CD4-positive, alpha-beta T cell treated with Interleukin-15 for 1 hour (primary cell): ENCODE measurements at places on chromosomes 16 and 17.
A peak's percentile ranks its signal among the peaks of the same experiment; 100 is the strongest.

DNA sequence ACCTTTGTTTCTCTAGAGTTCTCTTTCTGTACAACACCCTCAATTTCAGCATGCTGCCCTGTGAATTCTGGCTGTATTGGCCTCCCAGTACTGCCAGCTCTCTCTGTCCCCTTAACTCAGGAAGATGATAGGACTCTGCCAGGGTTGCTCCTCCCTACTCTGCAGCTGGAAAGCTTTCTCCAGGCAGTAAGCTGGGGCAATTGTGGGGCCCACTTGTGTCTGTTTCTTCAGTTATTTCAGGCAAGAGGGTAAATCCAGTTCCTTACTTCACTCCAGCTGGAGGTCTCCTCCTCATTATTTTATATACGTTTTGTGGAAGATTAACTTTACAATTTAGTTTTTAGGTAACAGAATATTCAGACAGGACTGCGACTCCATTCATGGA lies 9.9 kb downstream of the C17orf100 start:
- no peak for DNase-seq

DNA sequence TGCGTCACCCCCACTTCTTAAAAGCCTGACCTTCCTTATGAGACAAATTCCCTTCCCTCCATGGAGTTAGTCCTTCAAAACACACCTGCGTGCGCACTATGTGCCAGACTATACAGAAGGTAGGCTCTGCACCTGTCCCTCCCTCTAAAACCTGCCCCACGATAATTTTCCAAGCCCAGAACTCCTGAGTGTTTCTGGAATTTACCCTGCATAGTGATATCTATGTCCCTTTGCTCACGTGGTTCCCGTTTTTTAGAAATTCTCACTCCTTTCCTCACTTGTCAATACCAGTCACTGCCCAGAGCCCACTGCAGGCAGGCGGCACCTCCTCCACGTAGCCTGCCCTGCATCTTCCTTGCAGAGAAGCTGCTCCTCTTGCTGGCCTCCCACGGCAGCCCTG lies 82.2 kb downstream of the SLC6A2 start:
- no peak for DNase-seq

GRCh38 chr16:47486856-47487255 lies 25.7 kb downstream of the PHKB start:
- no peak for DNase-seq

DNA sequence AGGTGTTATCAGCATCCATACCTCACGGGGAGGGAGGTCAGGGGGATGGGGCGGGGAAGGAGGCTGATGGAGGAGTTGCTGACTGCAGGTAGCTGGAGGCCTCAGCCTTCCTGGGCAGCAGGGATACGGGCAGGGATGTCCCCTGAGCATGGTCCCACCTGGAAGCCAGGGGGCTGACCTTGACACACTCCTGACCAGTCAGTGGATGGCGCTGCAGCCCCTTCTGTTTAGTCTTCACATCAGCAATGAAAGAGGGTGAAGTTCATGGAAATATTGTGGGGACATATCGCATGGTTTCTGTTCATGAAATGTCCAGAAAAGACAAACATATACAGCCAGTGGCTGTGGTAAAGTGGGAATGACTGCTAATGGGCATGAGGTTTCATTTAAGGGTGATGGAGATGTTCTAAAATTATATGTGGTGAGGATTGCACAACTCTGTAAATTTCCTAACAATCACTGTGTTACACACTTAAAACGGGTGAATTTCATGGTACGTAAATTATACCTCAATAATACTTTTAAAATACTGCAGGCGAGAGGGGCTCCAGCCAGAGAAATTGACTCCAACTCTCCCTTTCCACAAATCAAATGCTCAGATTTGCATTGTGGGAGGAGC lies 489.6 kb downstream of the CDH13 start:
- DNase-seq, result no peak

DNA sequence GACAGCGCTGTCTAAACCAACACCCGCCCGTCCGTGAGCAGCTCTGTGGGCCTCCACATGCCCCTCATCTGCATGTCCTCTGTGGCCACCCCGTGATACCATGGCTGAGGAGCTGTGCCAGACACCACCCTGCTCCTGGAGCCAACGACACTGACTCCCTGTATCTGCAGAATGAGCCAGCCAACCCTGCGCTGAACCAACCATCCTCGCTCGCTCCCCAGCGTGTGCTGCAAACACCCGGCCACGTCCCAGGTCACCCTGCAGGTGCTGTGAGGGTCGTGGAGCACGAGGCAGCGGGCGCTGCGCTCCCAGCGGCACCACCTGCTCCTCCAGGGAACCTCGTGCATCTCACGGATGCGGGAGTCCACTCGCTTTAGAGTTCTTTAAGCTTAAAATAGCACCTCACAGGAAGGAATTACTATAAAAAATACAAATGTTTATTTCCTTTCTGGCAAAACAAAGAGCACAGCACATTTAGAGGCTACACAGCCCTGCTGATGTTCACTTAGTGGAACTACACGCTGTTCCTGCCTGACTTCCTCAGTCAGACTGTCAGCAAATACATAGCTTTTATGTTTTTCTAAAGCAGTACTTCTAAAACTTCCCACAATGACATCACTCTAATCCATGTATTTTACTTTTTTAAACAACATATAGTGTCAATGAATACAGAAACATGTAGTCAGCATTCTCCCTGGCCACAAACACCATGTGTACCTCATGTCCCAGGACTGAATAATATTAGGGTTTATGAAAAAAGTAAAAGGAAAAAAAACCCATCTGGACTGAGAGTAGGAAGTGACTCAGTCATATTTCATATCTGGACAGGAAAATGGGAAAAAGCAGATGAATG lies 43.5 kb downstream of the MAP1LC3B start:
- DNase-seq, result no peak

DNA sequence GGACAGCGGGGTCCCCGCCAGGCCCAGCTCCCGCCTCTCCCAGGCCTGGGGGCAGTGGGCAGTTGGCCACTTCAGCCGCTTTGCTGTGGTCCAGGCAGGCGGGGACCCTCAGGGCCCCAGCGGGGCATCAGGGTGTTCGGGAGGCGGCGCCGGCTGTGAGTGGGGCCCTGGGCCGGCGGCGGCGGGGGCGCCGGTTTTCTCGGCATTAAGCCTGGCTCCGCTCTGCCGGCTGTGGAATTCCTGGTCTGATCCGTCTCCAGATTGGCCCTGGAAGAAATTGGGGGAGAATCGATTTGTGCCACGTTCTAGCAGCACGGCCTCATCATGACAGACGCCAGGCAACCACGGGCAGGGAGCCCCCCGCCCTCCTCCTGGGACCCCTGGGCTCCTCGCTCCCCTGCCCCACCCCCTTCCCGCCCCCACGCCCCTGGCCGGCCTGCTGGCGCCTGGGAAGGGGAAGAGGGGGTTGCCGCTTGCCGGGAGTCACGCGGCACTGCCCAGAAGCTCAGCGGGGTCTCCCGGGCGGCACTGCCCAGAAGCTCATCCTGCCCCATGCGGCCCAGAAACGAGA lies 28.6 kb upstream of the SSTR5 start:
- DNase-seq, result no peak

DNA sequence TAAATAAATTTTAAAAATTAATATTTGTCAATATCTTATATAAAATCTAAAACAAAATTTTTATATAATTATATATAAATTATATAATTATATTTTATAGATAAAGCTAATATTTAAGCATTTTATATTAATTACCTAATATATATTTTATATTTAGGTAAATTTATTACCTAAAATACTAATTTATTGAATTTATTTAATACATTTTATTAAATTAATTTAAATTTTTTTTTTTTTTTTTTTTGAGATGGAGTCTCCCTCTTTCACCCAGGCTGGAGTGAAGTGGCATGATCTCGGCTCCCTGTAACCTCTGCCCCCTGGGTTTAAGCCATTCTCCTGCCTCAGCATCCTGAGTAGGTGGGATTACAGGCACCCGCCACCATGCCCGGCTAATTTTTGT lies 22.4 kb downstream of the ATAD5 start:
- DNase-seq, result no peak

GRCh38 chr16:88055356-88055755 lies 104.1 kb downstream of the BANP start:
- no peak for DNase-seq

DNA sequence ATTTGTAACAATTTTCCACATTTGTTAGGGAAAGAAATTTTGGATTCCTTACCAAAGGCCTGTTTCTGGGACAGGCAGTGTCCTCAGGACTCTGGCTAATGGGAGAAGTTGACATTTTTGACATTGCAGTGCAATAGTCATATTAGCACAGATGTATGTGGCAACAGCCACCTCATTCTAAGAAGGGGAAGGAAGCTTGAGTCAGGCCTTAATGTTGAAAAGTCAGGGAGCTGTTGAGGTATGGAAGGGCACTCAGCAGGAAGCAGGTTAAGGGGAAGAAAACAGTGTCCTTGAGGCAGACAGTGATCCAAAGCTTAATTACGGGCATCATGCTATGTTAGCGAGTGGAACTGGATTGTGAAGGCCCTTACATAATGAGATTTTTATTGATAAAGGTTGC lies 20.9 kb downstream of the AKTIP start:
- peak; percentile 25 for DNase-seq

DNA sequence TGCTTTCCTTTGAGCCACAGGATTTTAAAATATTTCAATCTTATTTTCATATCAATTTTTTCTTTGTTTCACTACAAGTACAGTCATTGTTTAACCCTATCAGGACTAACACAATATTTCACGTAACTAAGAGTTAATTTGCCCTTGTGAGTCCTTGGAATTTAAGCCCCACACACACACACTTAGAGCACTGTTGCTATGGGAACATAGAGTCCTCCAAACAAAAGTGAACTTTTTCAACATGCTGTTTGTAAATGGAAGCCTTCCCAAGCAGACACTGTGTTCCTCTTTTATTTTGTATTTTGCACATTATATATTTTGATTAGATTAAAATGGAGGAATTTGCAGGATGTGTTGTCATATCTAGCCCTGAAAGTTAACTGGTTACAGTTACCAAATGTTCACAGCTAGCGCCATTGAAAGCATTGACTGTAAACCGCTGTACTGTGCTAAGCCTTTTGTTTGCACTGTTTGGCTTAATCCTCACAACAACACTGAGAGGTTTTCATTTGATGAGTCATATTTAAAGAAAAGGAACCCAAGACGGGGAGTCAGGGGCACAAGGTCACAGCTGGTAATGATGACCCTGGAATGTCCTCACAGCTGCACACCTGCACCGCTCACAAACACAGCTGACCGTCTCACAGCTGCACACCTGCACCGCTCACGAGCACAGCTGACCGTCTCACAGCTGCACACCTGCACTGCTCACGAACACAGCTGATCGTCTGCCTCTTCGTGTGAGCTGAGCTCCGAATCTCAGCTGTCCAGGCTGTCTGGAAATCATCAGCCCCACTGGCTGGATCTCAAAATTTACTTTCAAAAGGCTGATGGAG lies 6.3 kb downstream of the HSBP1 start:
- no peak for DNase-seq

- DNase-seq, result no peak
Measured at GRCh38 chr17:1623057-1623630, 5.5 kb downstream of the SLC43A2 start.

DNA sequence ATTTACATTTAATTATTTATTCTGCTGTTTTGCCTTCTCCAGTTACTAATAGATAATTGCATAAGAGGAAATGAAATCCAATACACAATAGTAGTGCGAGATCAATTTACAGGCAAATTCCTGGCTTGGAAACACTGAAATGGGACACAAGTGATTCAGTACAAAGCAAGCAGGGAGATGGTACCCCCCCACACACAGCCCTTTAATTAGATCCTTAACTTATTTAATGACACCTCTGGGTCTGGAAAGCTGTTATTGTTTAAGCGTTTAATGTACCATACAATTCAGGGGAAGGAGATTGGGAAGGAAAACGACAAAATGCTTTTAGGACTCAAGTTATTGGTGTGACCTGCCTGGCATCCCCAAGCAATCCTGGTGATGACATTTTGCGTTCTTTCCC lies 318.2 kb downstream of the NPIPA8 start:
- DNase-seq, result no peak

DNA sequence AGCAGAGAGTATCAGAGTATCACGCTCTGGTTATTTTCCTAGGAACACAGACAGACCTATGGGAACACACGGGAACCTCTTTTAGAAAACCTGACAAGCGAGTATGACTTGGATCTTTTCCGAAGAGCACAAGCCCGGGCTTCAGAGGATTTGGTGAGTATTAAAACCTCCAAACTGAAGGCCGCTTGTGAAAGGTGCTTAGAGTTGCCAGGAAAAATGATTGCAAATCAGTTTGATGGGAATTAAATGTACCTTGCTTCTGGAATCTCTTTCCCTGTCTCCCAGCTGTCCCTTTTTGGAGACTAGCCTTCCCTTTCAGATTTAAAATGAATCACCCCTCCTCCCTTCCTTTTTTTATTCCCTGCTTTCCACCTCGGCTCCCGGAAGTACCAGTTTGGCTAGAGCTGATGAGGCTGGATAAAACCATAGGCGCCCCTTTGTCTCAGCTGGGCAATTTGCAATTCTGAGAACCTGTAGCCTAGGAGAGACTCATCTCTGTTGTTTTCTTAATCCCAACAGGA lies 27.3 kb downstream of the KAT7 start:
- no peak for DNase-seq

GRCh38 chr17:31517524-31517923 lies 126.0 kb downstream of the RAB11FIP4 start:
- no peak for DNase-seq
